ENCODE measurements at places on chromosomes 16 and 17.

DNA sequence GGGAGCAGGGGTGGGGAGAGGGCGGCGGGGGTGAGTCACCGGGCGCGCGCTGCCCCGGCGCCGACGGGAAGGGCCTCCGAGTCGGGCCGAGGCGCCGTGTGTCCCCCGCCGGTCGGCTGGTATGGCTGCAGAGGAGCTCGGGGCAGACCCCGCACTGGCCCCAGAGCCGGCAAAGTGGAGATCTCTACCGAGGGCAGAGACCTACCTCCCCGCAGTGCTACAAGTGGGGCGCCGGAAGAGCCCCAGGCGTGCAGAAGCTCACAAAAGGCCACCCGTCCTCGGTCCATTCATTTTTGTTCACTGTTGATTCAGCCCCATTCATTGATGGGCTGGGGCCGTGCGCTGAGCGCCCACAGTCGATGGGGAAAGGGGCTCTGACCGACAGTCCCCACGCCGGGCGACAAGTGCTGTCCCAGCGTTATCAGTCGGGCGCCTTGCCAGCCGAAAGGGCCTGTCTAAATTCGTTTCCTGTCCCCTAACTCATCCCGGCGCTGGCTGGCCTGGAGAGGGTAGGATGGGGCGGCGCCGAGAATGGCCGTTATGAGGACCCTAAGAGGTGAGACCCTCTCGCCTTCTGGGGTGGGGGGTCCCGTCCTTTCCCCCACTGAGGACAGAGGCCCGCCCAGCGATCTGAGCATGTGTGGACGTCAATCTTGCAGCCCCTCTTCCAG is 709 bp upstream of the ENO3 start:
- peak; percentile 31 for DNase-seq

DNA sequence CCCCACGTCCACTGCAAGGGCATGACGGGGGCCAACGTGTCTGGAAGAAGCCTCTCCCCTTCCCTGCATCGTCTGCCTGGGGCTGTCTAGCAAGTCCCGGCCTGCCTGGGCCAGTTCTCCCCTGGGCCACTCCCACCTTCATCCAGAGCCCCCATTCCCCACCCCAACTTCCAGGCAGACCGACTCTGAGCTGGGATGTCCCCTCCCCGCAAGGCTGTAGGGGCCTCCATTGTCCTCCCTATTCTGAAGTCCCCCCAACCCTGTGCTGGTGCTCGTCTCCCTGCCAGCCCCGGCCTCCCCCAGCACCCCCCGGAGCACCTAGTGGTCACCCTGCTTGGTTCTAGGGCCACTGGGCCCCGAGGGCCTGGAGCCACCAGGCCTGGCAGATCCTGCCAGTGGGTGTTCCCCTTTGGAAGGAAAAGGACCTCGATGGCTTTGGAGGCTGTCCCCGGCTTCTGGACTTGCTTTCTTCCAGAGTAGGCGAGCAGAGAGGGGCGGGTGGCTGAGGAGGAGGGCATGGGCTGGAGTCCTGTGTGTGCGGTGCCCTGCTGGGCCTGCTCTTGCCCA is 4.8 kb downstream of the GLIS2 start:
- DNase-seq = no peak

DNA sequence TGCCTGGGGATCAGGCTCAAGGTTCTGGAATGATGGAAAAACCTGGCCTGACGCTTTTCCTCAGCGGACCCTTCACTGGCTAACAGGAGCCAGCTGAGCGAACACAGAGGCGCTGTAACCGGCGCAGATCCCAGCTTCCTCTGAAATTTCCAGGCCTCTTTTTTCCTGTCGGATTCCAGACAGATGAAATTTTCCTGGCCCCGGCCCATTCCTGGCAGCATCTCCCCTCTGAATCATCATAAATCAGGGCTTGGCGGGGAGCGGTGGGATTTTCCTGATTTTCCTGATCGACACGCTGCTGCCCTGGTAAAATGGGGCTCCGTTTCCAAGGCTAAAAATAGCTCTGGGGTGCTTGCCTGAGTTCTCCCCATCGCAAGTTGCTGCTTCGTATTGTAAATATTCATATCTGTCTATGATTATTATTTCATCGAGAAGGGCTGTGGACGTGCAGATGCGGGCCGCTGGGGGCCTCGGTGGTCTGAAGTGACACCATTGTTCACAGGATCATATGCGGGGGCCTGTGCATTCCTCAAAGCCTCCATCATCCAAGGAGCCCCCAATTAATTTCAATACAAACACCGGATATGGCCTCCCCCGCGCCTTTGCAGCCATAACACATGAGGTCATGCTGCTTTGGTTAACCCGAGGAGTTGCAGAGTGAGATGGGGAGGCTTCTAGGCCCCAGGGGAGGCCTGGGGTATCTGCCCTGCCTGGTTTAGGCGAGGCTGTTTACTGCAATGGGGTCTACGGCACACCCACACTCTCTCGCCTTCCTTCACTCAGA is 45.8 kb upstream of the ETV4 start:
- DNase-seq = no peak

DNA sequence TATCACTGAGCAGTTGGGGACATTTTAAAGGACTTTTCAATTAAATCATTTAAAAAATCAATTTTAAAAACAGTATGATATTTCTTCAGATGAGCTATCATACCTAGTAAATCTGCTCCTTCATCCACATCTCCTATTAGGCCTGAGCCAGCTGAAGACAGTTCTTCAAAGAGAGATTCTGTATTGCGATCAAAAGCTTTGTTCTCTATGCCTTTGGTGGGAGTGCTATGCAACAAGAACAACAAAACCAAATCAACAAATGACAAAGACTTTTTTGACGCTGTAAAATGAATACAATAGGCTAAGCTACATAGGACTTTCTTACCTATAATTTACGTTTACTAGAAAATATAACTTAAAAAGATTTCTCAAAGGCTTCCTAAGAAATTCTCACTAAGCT is 106.5 kb downstream of the SPAG9 start:
- no peak for DNase-seq

- peak; percentile 63 for DNase-seq
Observed at GRCh38 chr17:72565758-72566157, 444.9 kb downstream of the SOX9 start.
